ENCODE measurements at places on chromosomes 3 and 15.

DNA sequence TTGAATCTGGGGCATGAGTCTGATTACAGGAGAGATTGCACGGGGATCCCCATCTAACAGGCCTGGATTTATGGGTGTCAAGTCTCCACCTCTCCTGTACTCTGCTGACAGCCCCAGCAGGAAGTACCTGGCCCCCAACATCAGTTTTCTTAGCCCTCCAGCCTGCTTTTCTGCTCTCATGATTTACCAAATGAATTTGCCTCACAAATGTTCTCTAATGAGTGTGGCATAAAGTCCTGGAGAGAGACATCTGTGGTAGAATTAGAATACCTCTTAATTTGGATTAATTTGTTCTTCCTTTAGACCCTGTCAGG, 60.1 kb downstream of the FNDC3B start:
- no peak for DNase-seq

DNA sequence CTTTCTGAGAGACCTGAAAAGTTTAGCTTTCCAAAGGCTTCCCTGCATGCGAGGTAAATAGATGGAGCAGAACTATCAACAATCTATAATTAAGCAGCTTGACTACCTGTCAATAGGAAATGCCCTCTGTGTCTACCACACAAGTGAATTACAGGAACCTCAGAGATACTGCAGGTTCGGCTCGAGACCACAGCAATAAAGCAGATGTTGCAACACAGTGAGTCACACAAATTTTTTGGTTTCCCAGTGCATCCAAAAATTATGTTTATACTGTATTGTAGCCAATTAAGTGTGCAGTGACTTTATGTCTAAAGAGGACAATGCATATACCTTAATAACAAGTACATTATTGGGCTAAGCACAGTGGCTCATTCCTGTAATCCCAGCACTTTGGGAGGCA, 252.0 kb downstream of the UBE2E2 start:
- DNase-seq: no peak

DNA sequence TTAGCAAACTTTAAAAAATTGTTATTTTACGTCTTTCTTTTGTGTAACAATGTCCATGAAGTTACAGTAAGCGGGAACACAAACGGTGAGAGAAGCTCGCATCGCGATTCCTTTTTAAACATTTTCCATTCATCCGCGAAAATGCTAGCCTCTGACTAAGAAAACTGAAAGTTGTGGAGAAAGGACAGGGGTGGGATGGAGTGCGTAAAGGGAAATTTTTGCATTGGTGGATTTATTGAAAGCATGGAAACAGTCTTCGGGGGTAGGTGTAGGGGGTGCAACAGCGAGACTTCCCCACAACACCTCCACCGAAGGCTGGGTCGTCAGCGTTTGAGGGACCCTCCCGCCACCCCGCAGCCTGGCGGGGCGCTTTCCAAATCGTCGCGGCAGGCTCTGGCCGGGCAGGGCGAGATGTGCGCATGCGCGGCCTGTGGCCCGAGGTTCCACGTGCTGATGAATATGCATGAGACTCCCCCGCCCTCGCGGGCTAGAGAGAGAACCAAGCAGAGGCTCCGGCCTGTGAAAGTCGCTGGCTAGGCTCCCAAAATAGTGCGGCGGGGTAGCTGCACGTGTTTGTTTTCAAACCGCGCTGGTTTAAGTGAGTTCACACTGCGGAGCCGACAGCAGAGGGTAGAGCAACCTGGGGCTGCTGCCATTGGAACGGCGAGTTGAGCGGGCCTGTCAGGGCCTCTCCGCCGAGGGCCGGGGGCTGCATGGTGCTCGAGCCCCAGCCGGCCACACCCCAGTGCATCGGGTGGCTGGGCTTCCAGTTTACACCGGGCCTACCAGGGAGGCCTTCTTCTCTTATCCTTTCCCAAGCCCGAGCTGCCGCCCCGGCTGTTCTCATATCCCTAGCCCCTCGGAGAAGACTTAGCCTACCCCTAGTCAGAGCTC, 9.9 kb downstream of the ZIC1 start:
- DNase-seq: no peak

DNA sequence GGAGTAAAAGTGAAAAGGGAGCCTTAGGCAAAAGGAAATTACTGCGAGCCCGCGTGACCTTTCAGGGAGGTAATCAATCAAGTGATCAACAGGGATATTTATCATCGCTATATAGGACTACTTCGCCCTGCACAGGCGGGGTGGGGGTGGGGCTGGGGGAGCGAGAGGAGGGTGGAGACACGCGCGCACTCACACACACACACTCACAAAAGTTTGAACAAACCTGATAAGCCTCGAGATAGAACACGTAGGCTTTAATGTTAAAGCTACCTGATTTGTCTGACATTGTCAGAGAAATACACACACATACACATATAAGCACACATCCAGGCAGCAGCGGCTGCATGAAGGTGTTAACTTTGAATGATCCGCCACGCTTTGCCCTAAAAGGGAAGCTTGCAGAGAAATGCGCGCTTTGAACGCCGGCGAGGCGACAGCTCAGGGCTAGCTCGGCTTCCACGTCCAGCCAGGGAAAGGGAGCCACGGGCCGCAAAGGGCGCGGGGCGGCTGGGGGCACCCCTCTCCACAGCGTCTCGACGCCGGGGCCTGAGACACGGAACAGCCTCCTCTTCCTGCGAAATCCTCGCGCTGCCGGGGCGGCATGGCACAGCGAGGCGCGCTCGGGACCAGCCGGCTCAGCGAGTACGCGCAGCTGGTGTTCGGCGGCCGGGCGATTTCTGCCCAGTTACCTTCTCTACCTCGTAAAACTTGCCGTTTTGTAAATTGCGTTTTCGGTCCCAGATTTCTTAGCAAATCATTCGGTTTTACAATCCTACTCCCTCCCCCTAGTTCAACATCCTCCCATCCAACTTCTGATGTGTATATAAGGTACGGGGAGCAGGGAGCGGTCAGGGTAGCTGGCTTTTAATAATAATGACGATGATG, 4.8 kb upstream of the MECOM start:
- peak; percentile 47 for DNase-seq

GRCh38 chr3:3665546-3665945, 133.7 kb upstream of the LRRN1 start:
- DNase-seq: no peak

DNA sequence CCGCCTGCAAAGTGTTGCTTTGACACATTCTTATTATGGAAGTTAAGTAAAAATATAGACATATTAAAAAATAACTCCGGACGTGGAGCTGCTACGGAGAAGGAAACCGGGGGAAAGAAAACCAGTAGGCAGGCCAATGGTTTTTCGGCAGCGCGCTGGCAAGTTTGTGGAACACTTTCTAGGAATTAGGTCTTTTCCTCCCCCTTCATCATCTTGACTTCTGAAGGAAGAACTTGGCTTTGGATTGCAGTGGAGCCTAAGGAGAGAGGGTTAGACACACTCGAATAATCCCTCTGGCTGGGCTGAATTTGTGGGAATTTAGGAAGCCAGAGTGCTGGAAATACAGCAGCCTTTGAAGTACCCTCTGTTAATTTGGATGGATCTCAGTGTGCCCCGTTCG, 317 bp downstream of the ROBO2 start:
- DNase-seq: no peak

GRCh38 chr3:74575857-74576256, 38.6 kb downstream of the CNTN3 start:
- DNase-seq: no peak

DNA sequence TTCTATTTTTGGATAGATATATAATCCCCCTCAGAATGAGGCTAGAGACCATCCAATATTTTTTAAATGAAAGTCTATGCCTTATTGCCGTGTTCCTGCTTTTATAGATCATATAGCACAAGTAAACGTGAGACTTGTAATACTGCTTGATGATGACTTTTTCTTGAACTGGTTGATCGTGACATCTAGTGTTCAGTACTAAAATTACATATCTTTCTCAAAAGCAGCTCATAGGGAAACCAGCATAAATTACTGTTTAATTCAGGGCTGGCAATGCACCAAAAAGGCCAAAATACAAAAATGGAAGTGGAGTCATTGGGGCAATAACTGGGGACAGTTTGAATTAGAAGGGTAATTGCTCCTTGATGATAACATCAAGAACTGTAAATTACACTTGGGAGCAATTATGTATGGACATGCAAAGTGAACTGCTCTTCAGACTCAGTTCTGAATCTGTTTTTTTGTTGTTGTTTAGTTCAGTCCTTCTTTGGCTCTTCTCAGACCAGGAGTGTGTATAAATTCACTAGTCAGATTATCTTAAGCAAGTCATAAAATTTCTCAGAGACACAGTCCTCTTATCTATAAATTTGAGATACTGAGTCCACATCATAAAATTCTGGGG, 325.3 kb downstream of the THSD4 start:
- DNase-seq: no peak

GRCh38 chr3:171462224-171462623, 2.0 kb upstream of the TNIK start:
- DNase-seq: no peak

DNA sequence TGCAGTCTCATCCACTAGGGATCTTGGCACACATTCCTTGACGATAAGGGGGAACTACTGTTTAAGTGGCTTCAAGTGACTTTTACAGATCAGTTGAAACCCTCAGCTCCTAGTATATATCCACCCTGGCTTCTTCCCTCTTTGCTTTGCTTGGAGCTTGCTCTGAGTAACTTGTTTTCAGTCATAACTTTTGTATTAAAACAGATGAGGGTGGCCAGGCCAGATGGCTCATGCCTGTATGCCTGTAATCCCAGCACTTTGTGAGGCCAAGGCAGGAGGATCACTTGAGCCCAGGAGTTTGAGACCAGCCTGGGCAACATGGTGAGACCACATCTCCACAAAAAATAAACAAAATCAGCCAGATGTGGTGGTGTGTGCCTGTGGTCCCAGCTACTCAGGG, 42.4 kb downstream of the EOMES start:
- DNase-seq: no peak

Data from activated T-cell treated with anti-CD3 and anti-CD28 coated beads, Interleukin-2, amount 50 U/mL, for 24 hours (primary cell).